ENCODE measurements at places on chromosomes 7 and 10.

GRCh38 chr10:93124580-93125318 is 51.1 kb downstream of the CYP26A1 start:
- no peaks in the 10 kb centered on the region for H3K4me1 ChIP-seq
- H3K36me3 ChIP-seq: no peaks in the 10 kb centered on the region
- H3K27me3 ChIP-seq: no peaks in the 10 kb centered on the region

GRCh38 chr10:71755179-71755879 is 18.0 kb downstream of the VSIR start:
- H3K27me3 ChIP-seq: no peaks in the 10 kb centered on the region
- peak overlapping the region; percentile 29 for H3K27ac ChIP-seq
- DNase-seq: no peak
- peak overlapping the region; percentile 14 for H3K4me3 ChIP-seq

GRCh38 chr10:59372543-59372942 is 10.2 kb upstream of the FAM13C start:
- no peaks in the 10 kb centered on the region for H3K36me3 ChIP-seq
- no peak for DNase-seq
- H3K27me3 ChIP-seq: no peaks in the 10 kb centered on the region
- H3K4me3 ChIP-seq: no peak overlapping the region
- H3K27ac ChIP-seq: no peak overlapping the region
- H3K4me1 ChIP-seq: no peaks in the 10 kb centered on the region

GRCh38 chr7:15813448-15813847 is 127.0 kb upstream of the MEOX2 start:
- no peak overlapping the region for H3K4me3 ChIP-seq
- H3K27ac ChIP-seq: no peak overlapping the region
- no peaks in the 10 kb centered on the region for H3K27me3 ChIP-seq
- DNase-seq: no peak

- no peak for DNase-seq
- H3K36me3 ChIP-seq: no peaks in the 10 kb centered on the region
- no peak overlapping the region for H3K4me3 ChIP-seq
- no peaks in the 10 kb centered on the region for H3K27me3 ChIP-seq
- no peaks in the 10 kb centered on the region for H3K4me1 ChIP-seq
Measured at GRCh38 chr7:142529591-142529990, 219.7 kb upstream of the PRSS1 start.

DNA sequence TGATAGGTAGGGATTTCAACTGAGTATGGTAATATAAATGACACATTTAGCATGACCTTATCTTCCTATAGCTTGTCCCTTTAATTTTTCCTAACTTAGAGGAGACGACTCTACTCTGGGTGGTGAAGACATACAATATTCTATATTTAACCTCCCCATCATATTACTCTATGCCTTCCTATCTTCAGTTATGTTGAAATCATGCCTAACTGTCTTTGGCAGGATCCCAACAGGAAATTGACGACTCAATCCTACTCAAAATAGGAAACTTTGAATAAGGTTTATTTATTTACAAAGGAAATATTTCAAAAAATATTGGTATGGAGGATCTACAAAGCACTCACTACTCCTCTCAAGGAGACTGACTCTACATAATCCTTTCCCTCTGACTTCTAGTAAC is 24.1 kb upstream of the SEMA3A start:
- H3K36me3 ChIP-seq: no peaks in the 10 kb centered on the region
- no peak overlapping the region for H3K27ac ChIP-seq
- H3K4me3 ChIP-seq: no peak overlapping the region
- no peaks in the 10 kb centered on the region for H3K27me3 ChIP-seq
- DNase-seq: no peak

GRCh38 chr10:11164803-11165590 is 147.3 kb downstream of the CELF2 start:
- no peak for DNase-seq
- peak overlapping the region; percentile 53 for H3K4me3 ChIP-seq
- peaks cover 3% of the 10 kb centered on the region for H3K27me3 ChIP-seq
- H3K4me1 ChIP-seq: no peaks in the 10 kb centered on the region
- no peak overlapping the region for H3K27ac ChIP-seq
- H3K36me3 ChIP-seq: no peaks in the 10 kb centered on the region

GRCh38 chr7:42492920-42493319 is 255.9 kb upstream of the GLI3 start:
- peaks cover 5% of the 10 kb centered on the region for H3K4me1 ChIP-seq
- H3K27me3 ChIP-seq: no peaks in the 10 kb centered on the region
- no peak for DNase-seq
- H3K4me3 ChIP-seq: no peak overlapping the region

DNA sequence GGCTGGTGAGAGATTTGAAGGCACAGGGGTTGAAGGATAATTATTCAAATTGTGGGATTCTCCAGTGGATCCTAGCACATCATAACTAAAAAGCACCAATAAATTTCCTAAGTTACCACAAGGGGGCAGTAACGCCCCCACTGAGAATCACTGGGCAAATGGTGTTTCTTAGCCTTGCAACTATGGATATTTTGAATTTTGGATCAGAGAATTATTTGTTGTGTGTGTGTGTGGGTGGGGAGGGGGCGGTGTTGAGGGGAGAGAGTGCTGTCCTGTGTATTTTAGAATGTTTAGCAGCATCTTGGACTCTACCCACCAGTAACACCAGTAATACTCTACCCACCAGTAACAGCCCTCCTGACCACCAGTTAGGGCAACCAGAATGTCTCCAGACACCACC is 63.3 kb upstream of the PRKG1 start:
- peak; percentile 19 for DNase-seq
- no peak overlapping the region for H3K4me3 ChIP-seq
- no peaks in the 10 kb centered on the region for H3K36me3 ChIP-seq
- H3K27ac ChIP-seq: no peak overlapping the region

DNA sequence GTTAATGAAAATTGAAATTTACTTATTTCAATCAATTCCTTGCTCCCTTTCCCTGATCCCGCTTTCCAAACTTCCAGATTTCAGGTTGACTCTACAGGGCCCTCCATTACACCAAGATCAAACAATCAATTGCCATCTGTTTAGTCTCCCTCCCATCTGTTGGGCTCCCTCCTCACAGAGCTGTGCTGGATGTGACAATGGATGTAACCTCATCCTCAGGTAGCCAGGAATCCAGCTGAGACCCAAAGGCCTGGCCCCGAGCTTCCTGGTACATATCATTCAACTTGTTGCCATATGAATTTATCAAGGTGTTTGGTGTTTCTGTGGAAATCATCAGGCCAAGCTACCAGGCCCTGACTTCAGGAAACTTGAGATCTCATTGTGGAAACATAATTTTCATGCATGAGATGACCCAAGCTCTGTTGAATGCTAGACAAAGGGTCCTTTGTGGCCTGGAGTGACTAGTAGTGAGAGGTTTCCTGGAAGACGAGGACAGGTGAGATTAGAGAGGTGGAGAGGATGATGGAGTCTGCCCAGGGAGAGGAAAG is 148.6 kb upstream of the PDE1C start:
- DNase-seq: no peak
- no peaks in the 10 kb centered on the region for H3K36me3 ChIP-seq
- H3K4me3 ChIP-seq: no peak overlapping the region
- no peak overlapping the region for H3K27ac ChIP-seq
- no peaks in the 10 kb centered on the region for H3K4me1 ChIP-seq

DNA sequence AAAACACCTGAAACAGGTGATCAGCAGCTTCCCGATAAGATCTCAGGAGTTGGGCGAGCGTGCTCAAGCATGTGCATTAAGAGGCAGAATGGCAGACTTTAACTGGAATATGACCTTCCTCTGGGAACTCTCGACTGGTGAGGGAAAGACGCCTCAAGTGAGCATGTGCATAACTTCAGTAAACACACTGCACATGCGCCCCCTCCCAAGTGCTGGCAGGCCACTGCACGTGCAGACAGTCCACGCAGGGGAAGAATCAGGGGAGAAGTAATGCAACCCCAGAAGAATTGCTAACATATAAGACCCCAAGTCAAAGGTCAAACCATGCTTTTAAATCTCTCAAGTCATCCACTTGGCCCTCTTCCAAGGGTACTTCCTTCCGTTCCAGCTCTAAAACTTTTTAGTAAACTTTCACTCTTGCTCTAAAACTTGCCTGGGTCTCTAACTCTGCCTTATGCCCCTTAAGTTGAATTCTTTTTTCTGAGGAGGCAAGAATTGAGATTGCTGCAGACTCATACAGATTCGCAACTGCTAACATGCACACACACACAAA is 541.0 kb downstream of the TNS3 start:
- H3K36me3 ChIP-seq: no peaks in the 10 kb centered on the region
- no peak overlapping the region for H3K27ac ChIP-seq
- H3K4me3 ChIP-seq: no peak overlapping the region

GRCh38 chr7:132750096-132750495 is 173.8 kb upstream of the PLXNA4 start:
- peak; percentile 13 for DNase-seq
- no peaks in the 10 kb centered on the region for H3K36me3 ChIP-seq
- H3K27me3 ChIP-seq: no peaks in the 10 kb centered on the region
- no peaks in the 10 kb centered on the region for H3K4me1 ChIP-seq
- no peak overlapping the region for H3K27ac ChIP-seq

DNA sequence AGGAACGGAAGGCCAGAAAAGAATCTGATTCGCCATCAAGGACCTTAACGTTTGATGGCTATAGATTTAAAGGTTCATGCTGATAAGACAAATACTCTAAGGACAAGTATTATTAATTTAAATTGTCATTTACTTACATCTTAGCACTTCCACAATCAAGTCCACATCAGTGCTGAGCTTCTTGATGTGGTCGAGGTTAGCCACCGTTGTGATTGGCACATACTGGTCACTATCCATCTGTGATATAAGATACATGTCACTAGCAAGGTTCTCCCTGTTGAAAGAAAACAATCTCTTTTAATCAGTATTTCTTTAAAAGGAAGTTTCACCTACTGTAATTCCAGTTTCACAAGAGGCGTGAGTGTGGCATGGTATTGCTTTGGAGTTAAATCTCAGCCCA is 88.7 kb downstream of the LARP4B start:
- no peak for DNase-seq
- peaks cover 4% of the 10 kb centered on the region for H3K4me1 ChIP-seq
- H3K27ac ChIP-seq: no peak overlapping the region
- H3K36me3 ChIP-seq: peaks cover 25% of the 10 kb centered on the region

- no peak overlapping the region for H3K4me3 ChIP-seq
- peaks cover 18% of the 10 kb centered on the region for H3K4me1 ChIP-seq
- DNase-seq: no peak
- H3K27ac ChIP-seq: no peak overlapping the region
Measured at GRCh38 chr7:132377015-132377414, 199.3 kb downstream of the PLXNA4 start.

DNA sequence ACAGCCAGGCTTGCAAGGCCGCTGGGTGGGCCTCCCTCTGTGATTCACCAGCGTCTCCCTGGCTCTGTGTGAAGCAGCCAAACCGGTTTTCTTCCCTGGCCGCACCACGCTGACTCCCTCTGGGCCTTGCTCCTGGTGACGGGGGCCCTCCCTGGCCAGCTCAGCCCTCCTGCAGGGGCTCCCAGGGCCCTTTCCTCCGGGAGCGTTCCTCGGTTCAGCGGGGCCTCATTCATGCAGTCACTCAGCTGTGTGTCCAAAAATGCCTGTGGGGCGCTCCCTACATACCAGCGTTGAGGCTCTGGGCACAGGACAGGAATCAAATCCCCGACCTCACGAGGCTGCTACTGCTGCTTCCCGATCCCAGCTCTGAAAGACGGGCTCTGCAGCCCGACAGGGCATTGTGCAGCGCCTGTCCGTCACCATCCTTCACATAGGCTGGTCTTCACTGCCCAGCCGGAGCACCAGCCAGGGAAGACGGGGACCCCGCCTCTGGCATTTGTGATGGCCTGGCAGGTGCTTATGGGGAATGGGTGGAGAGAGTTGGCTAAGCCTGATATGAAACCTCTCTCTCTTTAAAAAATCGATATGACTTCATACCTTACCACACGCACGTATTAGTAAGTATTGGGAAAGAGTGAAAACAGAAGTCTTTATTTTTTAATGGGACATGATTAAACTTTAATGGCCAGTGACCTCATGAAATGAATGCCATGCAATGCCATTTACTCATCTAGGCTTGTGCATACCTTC is 110.0 kb upstream of the SHH start:
- no peak overlapping the region for H3K4me3 ChIP-seq
- H3K27me3 ChIP-seq: no peaks in the 10 kb centered on the region
- no peak overlapping the region for H3K27ac ChIP-seq
- peaks cover 14% of the 10 kb centered on the region for H3K4me1 ChIP-seq
- no peaks in the 10 kb centered on the region for H3K36me3 ChIP-seq

GRCh38 chr7:148621563-148621962 is 31.0 kb downstream of the C7orf33 start:
- H3K36me3 ChIP-seq: no peaks in the 10 kb centered on the region
- H3K4me3 ChIP-seq: no peak overlapping the region
- no peak for DNase-seq
- no peak overlapping the region for H3K27ac ChIP-seq

DNA sequence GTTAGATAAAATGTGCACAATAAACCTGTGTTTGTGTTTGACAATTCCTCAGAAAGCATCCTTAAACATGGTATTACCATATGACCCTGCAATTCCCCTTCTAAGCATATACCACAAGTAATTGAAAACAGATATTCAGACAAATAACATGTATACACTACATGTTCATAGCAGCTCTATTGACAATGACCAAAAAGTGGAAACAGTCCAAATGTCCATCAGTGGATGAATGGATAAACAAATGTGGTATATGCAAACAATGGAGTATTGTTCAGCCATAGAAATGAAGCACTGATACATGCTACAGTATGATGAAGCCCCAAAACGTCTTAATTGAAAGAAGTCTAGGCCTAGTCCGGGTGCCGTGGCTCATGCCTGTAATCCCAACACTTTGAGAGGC is 280.1 kb downstream of the OTUD1 start:
- no peak for DNase-seq
- H3K27ac ChIP-seq: no peak overlapping the region
- H3K36me3 ChIP-seq: no peaks in the 10 kb centered on the region
- H3K27me3 ChIP-seq: no peaks in the 10 kb centered on the region

DNA sequence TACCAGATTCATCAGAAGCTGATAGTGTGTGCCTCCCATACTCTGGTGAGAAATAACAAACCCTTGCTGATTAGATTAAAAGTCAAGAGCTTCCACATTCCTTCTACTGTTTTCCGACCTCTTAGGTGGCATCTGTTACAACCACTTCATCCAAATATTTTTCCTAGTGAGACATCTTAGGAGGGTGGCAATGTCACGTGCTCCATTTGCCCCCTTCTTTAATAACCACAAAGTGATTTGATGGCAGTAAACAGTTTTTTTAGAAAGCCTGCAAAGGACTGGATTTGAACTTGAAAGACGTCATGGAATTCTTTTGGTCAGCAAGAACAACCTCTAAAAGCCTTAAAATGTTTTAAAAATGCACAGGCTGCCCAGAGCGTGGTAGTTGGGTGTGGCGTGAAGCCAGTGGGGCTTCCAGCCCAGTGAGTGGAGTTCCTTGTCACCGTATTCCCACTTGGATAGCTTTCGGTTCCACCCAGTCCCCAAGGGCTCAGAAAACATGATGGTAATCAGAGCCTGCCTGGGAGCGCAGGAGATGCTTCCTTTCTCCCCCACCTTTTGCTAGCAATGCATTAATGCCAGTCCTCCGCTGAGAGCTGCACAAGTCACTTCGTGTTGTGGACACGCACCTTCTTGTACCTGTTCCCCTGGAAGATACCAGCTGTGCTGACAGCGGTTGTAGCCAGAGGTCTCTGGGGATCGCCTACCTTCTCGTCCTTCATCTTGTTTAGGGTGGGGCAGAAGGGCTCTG is 256.4 kb downstream of the KIAA1217 start:
- H3K27ac ChIP-seq: peak overlapping the region; percentile 95
- peak overlapping the region; percentile 73 for H3K4me3 ChIP-seq
- H3K27me3 ChIP-seq: no peaks in the 10 kb centered on the region
- DNase-seq: no peak
- H3K36me3 ChIP-seq: no peaks in the 10 kb centered on the region
